SHP77 (cell line): ENCODE measurements at places on chromosomes 11 and 22.

GRCh38 chr11:126152586-126152985 lies 58.9 kb downstream of the RPUSD4 start:
- no peak for DNase-seq

- DNase-seq = no peak
Observed at GRCh38 chr11:15817001-15817400, 539.3 kb downstream of the SOX6 start.

- DNase-seq = no peak
Observed at GRCh38 chr11:65854852-65855837, 2.8 kb downstream of the CFL1 start.

GRCh38 chr11:45748801-45749200 lies 56.1 kb upstream of the SLC35C1 start:
- no peak for DNase-seq
